ENCODE measurements at places on chromosomes 2 and 18. TPM values are rescaled to one million over a fixed set of nuclear protein-coding genes. Genes with fewer than 3 reads are reported as not detected.

RAPH1 gene
- total RNA-seq = 88.7 TPM

SRD5A2 gene
- total RNA-seq = 6.9 TPM

LCT gene
- total RNA-seq = not detected

SERPINB4 gene
- total RNA-seq = not detected

STAT4 gene
- 5.8 TPM for total RNA-seq

B4GALT6 gene
- total RNA-seq = 11.7 TPM

NEURL3 gene
- 0.27 TPM for total RNA-seq

ALPG gene
- total RNA-seq = not detected

LAMA1 gene
- 34.4 TPM for total RNA-seq

IL1F10 gene
- total RNA-seq = not detected

QPCT gene
- total RNA-seq = 12.0 TPM

RAB6D gene
- total RNA-seq = 0.55 TPM

SGO2 gene
- total RNA-seq = 6.8 TPM
